NCI-H2107 (cell line): ENCODE measurements at places on chromosomes 2 and 18.

DNA sequence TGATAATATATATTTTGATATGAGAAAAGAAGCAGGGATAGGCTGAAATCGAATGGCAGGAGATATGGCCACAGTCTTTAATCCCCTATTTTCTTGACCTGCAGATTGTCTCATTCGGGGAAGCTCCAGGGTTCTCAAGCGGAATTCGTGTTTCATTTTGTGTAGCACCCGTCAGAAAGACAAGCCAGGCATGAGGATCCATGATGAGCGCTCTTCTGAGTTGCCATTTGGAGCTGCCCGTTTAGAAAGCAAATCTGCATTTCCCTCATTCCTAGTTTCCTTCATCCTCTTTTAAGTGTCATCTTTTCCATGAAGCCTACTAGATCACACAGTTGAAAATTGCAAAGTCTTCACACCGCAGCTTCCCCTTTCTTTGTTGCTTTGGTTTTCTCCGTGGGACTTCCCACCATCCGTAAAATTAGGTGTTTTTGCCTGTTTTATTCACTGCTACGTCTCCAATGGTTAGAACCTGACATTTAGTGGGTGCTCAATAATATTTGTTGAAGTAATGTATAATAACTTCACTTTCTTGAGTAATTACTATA lies 16.9 kb downstream of the HNMT start:
- no peak for DNase-seq

GRCh38 chr2:27636766-27637165 lies 7.9 kb downstream of the GPN1 start:
- no peak for DNase-seq

GRCh38 chr2:25258847-25259736 lies 82.6 kb downstream of the DNMT3A start:
- no peak for DNase-seq

DNA sequence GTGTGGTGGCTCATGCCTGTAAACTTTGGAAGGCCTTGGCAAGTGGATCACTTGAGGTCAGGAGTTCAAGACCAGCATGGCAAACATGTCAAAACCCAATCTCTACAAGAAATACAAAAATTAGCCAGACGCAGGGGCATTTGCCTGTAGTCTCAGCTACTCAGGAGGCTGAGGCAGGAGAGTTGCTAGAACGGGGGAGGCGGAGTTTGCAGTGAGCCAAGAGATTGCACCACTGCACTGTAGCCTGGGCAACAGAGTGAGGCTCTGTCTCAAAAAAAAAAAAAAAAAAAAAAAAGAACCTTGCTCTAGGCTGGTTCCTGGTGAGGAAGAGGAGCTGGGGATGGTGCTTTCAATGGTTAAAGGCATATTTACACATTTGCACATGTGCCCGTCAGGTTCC lies 129.4 kb downstream of the LYPD6B start:
- no peak for DNase-seq
